ENCODE measurements at places on chromosomes 12 and 14.

- peak; percentile 24 for DNase-seq
These were observed 25.1 kb upstream of the KLRB1 start for GRCh38 chr12:9632766-9633165.

DNA sequence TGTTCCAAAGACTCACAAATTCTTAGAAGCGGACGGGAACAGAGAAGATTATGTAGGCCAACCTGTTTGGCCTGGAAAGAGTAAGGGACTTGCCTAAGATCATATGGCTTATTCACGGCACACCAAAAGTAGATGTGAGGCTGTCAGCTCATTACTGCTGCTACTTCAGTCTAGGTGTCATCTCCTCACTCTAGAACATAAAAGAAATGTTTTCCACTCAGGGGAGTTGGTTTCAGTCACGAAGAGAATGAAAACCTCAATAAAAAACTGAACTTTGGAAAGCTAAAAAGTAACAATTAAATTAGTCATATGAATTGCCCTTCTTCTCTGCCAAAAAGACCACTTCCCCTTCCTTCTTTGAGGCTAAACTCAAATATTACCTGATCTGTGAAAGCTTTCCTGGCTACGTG is 658 bp upstream of the CEP128 start:
- peak; percentile 13 for DNase-seq

- DNase-seq, result peak; percentile 68
These were observed 1318.4 kb downstream of the TMEM121 start for GRCh38 chr14:106844608-106845285.

GRCh38 chr14:65239143-65239937 is 137.0 kb upstream of the MAX start:
- no peak for DNase-seq

DNA sequence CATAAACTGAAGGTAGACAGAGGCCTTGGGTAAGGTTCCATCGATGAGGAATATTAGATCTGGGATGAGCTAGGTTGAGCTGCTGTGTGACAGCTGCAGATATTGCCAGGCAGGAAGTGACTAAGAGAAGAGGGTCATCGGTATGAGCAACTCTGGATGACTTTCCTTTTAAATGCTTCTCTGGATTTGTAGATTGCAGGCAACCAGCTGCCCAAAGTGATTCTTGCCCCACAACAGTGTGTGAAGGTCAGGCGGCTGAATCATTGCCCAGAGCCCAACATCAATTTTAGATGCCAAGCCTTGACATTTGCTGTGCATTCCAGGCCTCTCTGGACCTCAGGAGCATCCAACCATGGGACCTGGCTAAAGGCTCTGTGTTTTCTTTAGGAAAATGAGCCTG is 255.9 kb downstream of the DPF3 start:
- DNase-seq, result no peak

- DNase-seq, result no peak
These were observed 290.4 kb upstream of the RTL1 start for GRCh38 chr14:101193845-101194372.

- peak; percentile 11 for DNase-seq
These were observed 1482.5 kb upstream of the TMEM132C start for GRCh38 chr12:126784328-126784921.

- DNase-seq, result no peak
These were observed 82.1 kb upstream of the FSCB start for GRCh38 chr14:44589180-44589579.

- DNase-seq, result no peak
These were observed 59.6 kb downstream of the GNS start for GRCh38 chr12:64699504-64700115.

GRCh38 chr12:27578689-27579372 is 54.8 kb downstream of the PPFIBP1 start:
- DNase-seq, result no peak

DNA sequence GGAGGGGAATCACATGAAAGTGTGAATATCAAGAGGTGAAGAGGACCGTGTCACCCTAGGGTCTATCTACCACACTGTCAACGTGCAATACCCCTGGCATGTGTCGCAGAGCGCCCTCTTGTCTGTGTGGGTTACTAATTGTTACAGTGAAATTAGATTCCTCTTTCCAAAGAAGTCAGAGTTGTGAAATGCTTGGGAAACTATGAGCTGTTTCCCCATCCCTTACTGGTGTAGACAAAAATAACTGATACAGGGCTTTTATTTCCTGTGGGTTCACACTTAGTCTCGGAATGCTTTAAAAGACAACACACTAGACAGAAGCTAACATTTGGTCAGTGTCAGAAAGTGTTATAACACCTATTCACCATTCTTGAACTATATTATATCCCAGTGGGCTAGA is 597.3 kb downstream of the NRXN3 start:
- DNase-seq, result no peak

DNA sequence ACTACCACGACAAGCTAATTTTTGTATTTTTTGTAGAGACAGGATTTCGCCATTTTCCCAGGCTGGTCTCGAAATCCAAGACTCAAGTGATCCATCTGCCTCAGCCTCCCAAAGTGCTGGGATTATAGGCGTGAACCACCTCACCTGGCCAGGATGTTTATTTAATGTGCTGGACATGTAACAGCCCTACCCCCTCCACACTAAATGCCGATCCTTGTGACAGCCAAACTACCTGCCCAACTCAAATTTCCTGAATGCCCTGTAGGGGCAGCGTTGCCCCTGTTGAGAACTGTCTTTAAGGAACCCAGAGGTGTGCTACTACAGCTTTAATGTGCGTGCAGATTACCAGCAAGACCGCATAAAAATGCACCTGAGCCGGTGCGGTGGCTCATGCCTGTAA is 48.1 kb downstream of the KCNK13 start:
- no peak for DNase-seq

GRCh38 chr14:62123961-62124360 is 361.7 kb downstream of the SNAPC1 start:
- DNase-seq, result no peak

- DNase-seq, result no peak
These were observed 27.7 kb downstream of the HRK start for GRCh38 chr12:116853507-116853906.

- DNase-seq, result no peak
These were observed 69.6 kb upstream of the TMEM132D start for GRCh38 chr12:129973236-129973961.

DNA sequence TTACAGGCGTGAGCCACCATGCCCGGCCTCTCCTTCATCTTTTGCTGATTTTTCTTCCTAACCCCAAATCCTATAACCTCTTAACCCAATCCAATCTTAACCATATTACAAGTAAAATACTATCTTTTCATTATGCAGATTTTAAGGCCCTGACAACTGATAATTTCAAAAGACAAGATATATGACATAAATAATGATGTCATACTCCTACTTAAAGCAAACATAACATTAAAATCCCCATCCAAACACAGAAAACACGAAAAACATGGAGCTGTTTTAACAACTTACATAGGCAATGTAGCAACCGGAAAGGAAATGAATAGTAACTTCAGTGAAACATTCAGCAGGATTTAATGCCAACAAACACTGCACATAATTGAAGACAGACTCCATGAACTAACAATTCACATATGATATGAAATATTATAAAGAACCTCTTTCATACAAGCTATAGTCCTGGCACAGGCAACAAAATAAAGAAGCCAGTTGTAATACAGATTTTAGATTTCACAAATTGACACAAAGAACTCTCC is 21.5 kb downstream of the USP44 start:
- DNase-seq, result no peak

DNA sequence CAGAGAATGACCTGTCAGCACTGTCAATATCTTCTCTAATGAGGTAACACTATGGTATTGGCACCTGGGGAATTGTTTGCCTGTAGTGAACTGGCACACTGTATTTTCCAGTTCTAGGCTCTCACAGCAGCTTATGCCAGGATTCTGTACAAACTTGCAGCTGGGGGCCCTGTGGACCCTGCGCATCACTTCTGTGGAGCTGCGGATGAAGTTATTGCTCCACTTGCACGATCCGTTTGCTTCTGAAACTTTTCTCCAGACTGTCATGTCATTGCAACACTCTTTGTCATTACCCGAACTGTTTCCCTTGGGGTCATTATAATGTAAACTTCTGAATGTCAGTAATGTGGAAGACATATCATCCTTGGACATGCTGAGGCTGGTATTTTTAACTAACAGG is 3.9 kb downstream of the RNASE11 start:
- DNase-seq, result no peak

DNA sequence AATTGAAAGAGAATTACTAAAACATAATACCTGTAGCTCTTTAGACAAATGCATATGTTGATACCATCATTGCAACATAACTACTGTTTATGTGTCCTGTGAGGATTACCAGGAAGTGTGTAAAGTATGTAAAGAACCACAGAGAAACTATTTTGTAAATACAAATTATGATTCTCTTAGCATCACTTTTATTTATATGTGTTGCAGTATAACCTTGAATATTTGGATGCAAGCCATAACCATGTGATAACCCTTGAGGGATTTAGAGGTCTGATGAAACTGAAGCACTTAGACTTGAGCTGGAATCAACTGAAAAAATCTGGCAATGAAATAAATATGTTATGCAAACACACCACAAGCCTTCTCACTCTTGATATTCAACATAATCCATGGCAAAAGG is 77.5 kb downstream of the LRRC9 start:
- DNase-seq, result no peak

DNA sequence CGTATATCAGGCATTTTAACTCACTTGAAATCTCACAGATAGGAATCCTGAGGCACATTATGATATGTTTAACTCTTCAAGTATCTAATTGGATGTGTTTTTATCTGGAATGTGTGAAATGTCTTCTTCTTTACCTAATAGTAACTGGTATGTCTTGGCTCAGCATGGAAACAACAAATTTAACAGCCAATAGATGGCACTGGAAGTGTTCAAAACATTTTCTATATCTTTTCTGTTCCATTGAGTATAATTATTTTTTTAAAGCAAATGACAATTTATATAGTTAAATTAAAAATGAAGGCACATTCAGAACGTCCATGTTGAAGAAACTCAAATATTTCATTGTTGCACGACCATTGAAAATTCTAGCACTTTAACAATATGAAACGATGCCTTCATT is 164.6 kb upstream of the SLC16A7 start:
- no peak for DNase-seq

DNA sequence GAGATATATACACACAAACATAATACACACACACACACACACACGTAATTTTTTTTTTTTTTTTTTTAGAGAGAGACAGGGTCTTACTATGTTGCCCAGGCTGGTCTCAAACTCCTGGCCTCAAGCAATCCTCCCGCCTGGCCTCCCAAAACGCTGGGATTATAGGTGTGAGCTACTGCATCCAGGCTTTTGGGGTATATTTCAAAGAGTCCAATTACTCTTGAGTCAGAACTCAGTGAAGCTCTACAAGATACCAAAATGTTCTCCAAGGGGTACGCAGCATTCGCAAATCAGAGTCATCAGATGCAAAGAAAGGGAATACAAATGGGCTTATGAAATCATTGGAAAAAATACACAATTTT is 54.0 kb downstream of the PHLDA1 start:
- DNase-seq, result no peak

DNA sequence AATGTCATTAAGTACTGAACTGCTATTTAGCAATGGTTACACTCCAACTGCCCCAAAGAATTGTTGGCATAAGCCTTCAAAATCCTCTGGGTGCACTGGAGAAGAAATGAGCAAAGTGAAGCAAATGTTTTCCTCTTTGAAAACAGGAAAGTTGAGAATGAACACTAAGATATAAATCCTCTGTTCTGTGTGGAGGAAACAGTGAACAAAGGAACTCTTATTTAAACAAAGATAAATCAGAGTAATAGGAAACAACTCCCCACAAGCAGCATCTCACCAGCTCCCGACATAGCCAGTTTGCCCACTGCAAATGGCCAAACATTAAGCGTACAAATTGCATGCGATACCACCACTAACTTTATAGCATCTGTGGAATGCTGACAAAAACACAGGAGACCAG is 54.0 kb downstream of the BCAT1 start:
- DNase-seq, result no peak

- no peak for DNase-seq
These were observed 24.8 kb downstream of the KCNA1 start for GRCh38 chr12:4934407-4935035.

DNA sequence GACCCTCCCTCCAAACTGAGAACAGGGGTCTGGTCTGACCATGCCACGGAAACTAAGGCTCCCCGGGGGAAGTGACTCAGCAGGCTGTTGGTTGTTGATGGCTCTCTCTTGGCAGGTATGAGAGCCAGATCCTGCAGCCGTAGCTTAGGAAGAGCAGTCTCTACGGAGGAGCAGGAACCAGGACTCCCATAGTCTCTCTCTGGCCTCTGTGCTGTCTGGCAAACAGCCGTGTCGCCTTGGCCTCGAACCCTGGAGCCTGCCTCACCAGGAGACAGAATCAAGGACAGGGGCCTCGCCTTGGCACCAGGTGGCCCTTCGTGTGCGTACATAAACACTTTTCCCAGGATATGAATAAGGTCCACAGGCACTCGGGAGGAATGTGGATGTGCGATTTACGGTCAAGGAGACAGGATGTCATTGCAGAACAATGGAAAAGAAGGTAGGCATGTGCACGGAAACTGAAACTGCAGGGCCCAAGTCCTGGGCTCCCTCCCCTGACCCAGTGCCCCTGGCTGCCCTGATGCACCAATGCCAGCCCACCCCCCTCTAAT is 7.9 kb downstream of the VWF start:
- DNase-seq, result no peak

DNA sequence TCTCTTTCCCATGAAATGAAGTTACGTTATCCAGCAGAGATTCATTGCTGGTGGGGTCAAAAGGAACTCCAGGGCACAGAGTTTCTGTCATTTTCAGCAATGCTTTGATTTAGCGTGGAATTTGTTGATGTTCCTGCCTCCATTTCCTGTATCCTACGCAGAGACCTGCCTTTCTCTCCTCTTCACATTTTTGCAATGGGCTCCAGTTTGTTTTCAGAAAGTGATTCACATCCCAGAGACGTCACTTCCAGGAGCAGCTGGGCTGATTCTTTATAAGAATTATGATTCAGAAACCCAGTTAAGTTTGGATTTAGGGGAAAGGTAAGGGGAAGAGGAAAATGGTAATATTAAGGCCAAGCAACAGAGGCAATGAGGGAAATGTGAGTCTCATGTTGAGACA is 11.6 kb downstream of the RNASE10 start:
- DNase-seq, result no peak

DNA sequence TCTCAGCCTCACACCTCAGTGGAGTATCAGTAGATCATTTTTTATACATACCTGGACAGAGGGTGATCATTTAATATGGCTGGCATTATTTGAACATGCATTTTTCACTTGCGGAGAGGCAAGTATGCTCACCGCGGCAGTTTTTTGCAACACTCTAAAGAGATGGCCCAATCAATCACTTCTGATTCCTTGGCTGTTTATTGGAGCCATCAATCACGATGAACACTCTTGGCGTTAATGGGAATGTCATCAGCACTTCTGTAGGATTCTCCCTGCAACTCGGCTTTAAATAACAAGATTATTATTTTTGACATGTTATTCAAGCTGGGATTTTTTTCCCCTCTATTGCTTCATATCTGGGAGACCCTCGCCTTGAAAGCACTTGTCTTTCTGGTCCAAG is 46.9 kb upstream of the SLC24A4 start:
- DNase-seq, result no peak

Measured in central memory CD4-positive, alpha-beta T cell (primary cell).